ENCODE measurements at places on chromosomes 6 and 20.

GRCh38 chr6:41505122-41506049 lies 40.8 kb upstream of the FOXP4 start:
- DNase-seq: peak; percentile 88

- no peak for DNase-seq
These were observed 102.1 kb upstream of the CEP162 start for GRCh38 chr6:84329516-84329915.

GRCh38 chr6:38095054-38095453 lies 275.5 kb downstream of the ZFAND3 start:
- no peak for DNase-seq

DNA sequence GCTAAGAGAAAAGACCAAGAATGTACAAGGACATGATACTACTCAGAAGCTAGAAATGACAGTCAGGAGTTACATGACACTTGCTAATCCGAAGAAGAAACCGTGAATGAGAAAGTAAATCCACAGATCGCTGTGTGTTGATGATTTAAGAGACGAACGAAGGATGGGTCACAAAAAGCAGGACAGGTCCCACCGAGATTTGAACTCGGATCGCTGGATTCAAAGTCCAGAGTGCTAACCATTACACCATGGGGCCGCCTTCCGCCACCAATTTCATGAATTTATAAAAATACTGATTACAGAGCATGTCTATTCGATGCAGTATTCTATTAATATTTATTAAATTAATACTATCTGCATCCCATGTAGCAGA lies 54.0 kb upstream of the BTN3A2 start:
- DNase-seq: no peak

- DNase-seq: peak; percentile 27
These were observed 568 bp downstream of the CCDC170 start for GRCh38 chr6:151494235-151494935.

- DNase-seq: no peak
These were observed 9.6 kb downstream of the CMTR1 start for GRCh38 chr6:37442416-37443215.

GRCh38 chr6:45880159-45880558 lies 135.5 kb downstream of the CLIC5 start:
- DNase-seq: no peak

GRCh38 chr6:2990932-2991506 lies 8.7 kb upstream of the NQO2 start:
- DNase-seq: no peak

DNA sequence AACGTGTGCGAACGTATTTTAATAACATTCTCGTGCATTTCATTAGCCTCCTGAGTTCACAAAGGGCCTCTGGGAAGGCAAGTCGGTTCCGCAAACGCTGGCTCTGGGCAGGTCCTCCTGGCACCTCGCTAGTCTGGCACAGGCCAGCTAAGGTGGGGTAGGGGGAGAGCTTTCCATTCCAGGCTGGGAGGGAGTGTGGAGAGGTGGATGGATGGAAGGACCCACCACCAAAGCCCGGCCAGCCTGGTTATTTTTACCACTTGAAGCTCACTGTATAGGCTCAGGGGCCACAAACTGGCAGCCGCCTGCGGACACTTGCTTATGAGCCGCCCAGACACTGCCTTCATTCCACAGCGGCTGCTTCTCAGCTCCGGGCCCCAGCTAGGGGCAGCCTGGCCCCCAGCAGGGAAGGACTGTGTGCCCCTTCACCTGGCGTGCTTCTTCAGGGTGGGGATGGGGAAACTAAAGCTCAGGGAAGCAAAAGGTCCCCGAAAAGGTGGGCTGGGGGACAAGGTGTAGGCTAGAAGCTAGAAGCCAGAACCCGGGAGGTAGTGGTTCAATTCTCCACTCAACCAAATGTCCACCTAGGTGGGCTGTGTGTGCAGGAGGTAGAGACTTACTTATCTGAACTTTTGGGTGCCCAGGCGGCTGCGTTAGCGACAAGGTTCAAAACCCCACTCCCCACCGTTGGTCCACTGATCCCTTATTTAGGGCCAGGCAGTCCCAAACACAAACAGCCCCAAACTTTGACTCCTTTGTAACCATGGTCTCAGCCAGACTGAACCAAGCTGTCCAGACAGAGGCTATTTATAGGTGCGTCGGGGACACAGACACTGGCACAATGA lies 1.7 kb downstream of the PMEPA1 start:
- no peak for DNase-seq

DNA sequence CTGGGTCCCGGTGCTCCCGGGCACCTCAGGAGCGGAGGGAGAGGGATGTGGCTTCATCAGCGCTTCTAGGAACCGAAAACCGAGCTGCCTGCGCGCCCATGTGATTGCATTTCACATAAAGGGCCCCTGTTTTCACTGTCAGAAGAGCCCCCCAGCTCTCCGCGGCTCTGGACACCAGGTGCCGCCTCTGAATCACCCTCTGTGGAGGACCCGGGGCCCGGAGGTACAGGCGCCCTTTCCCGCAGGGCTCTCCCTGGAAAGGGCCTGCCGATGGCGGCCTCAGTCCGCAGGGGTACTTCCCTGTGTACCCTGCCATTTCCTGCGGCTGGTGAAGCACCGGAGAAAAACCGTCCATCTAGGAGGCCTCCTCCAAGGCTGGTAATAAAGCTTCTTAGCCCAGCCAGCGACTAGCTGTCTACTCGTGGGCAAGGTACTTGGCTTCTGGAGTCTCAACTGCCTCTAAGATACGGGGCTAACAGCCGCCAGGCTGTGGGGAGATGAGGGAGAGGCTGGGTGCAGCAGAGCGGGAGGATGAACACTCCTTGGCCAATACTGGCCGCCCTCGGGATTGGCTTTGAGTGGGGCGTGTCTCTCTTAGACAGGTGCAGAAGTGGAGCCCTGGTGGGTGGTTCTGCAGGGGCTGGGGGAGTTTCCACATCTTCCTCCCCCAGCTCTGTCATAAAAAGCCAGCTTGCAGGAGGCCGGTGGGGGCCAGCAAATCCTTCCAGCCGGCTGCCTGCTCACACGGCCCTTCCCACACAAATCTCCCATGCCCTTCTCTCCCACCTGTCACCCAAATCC lies 1.6 kb downstream of the PPP1R16B start:
- peak; percentile 63 for DNase-seq

- peak; percentile 91 for DNase-seq
These were observed at the start of gene DCBLD1 for GRCh38 chr6:117482240-117483003. DCBLD1 (plus strand) TSS chr6:117482674; CDS start chr6:117482782, 108 bp downstream.

DNA sequence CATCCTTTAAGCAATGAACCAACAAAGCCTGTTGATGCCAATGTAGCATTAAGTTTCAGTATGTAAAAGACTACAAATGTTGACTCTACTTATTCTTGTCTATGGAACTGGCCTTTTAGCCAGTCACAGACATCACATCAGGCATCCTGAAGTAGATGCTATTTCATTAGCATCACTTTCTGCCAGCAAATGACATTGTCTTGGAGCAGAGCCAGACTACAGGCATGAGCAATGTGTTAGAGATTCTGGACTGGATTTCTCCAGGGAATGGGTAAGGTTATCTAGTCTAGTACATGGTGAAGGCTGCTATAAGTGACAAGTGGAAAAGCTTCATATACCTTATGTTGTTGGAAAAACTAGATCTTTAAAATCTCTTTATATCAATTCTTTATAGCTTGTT lies 142.9 kb downstream of the ADGRB3 start:
- DNase-seq: no peak

- DNase-seq: peak; percentile 31
These were observed 29.9 kb downstream of the FBXO5 start for GRCh38 chr6:152952866-152953509.

GRCh38 chr20:34547844-34548613 lies 10.5 kb upstream of the MAP1LC3A start:
- DNase-seq: no peak

DNA sequence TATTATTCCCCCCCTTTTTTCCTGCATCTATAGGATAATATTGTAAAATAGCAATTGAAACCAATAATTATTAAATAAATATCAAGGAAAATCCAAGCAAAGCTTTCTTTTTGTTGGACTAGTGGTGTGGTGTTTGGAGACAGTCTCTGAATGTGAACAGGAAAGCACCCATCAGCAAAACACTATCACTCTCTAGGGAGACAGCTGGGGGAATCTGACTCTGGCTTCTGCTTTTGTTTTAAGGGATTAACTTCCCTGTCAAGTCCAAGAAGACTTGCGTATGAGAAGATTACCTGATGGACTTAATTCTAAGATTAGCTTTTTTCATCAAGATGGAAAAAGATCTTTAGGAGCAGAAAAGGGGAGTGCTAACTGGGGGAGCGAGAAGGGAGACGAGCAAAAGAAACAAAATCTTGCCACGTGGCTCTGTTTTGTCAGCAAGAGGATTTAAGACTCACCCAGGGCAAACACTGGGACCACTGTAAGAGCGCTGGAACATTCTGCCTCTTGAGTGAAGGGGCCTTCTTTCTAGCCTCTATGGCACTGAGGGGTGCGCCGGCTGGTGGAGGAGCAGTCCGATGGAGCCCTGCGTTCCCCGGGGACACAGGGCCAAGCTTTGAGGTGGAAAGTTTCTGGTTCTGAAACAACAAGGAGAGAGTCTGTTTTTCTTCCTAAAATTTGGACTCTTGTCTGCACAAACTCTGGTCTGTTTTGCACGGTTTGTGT lies 570 bp downstream of the TULP4 start:
- no peak for DNase-seq

- peak; percentile 52 for DNase-seq
These were observed 34.1 kb downstream of the UST start for GRCh38 chr6:148780918-148781436.

Data from GM13977 (cell line).